ENCODE measurements at places on chromosomes 13 and 19.

- DNase-seq, result peak; percentile 90
Observed at GRCh38 chr19:11457115-11457514, 21.7 kb downstream of the PRKCSH start.

GRCh38 chr13:84940798-84941197 is 858.4 kb downstream of the SLITRK6 start:
- DNase-seq, result no peak

- DNase-seq, result no peak
Observed at GRCh38 chr19:50567052-50567841, 988 bp downstream of the LRRC4B start.

- peak; percentile 45 for DNase-seq
Observed at GRCh38 chr13:51639171-51639570, 54.9 kb downstream of the WDFY2 start.

DNA sequence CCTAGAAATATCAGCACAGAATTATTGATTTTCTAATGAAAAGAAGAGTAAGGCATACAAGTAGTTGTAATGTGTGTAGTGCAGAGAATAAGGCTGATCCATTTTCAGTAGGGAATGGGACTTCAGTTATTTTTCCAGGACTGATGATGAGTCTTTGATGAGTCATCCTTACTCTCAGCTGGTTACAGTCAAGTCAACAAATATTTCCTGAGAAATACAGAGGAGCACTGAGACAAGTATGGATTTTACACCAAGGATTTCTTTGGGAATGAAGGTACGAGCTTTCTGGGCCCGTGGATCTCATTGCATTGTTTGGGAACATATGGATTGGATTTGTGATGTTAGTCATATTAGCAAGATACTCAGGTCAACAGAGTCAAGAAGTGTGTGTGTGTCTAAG is 502.7 kb downstream of the FGF9 start:
- no peak for DNase-seq

DNA sequence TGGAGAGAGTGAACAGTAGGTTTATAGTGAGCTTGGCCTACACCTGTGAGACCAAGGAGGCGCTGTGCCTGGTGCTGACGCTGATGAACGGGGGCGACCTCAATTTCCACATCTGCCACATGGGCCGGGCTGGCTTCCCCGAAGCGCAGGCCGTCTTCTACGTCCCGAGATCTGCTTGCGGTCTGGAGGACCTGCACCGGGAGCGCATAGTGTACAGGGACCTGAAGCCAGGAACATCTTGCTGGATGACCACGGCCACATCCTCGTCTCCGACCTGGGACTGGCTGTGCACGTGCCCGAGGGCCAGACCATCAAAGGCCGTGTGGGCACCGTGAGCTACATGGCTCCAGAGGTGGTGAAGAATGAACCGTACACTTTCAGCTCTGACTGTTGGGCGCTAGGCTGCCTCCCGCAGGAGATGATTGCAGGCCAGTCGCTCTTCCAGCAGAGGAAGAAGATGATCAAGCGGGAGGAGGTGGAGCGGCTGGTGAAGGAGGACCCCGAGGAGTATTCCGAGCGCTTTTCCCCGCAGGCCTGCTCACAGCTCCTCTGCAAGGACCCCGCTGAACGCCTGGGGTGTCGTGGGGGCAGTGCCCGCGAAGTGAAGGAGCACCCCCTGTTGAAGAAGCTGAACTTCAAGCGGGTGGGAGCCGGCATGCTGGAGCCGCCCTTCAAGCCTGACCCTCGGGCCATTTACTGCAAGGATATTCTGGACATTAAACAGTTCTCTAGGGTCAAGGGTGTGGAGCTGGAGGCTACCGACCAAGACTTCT is 139.0 kb downstream of the ZDHHC20 start:
- DNase-seq, result no peak

- peak; percentile 55 for DNase-seq
Observed at GRCh38 chr19:42480335-42481095, 37.8 kb upstream of the CXCL17 start.

GRCh38 chr19:35161434-35161743 is 6.9 kb downstream of the FXYD5 start:
- no peak for DNase-seq

DNA sequence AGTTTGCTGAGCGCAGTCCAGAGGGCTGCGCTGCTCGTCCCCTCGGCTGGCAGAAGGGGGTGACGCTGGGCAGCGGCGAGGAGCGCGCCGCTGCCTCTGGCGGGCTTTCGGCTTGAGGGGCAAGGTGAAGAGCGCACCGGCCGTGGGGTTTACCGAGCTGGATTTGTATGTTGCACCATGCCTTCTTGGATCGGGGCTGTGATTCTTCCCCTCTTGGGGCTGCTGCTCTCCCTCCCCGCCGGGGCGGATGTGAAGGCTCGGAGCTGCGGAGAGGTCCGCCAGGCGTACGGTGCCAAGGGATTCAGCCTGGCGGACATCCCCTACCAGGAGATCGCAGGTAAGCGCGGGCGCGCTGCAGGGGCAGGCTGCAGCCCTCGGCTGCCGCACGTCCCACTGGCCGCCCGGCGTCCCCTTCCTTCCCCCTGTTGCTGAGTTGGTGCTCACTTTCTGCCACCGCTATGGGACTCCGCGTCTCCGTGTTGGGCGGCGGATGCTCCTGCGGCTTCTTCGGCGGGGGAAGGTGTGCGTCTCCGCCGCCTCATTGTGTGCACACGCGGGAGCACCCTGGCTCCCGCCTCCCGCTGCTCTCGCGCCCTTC is 772 bp downstream of the GPC6 start:
- no peak for DNase-seq

DNA sequence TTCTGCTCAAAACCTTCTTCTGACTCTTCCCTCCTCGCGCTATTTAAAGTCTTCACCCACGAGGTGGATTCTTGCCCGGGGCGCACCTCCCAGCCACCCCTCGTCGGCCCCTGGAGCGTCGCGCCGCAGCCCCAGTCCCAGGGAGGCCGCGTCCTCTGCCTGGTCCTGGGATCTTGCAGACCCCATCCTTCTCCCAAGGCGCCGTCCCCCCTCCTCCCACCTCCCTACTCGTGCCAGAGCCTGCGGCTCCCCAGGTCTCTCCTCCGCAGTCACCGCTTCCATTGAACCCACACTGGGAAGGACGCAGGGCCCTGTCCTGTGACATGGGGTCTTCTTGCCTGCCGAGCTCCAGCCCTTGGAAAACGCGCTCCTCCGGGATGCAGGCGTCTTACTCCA is 486 bp downstream of the ZNF808 start:
- DNase-seq, result no peak

DNA sequence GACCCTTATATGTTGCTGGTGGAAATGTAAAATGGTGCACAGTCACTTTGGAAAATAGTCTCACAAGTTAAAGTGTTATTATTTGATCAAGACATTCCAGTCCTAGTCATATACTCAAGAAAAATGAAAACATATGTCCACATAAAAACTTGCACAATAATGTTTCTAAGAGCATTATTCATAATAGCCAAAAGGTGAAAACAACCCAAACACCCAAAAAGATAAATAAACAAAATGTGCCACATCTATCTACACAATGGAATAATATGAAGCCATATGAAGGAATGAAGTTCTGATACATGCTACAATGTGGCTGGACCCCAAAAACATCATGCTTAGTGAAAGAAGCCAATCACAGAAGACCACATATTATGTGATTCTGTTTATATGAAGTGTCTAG is 14.4 kb upstream of the AKAP8 start:
- DNase-seq, result no peak

- no peak for DNase-seq
Observed at GRCh38 chr13:114185182-114185971, 6.3 kb downstream of the CFAP97D2 start.

DNA sequence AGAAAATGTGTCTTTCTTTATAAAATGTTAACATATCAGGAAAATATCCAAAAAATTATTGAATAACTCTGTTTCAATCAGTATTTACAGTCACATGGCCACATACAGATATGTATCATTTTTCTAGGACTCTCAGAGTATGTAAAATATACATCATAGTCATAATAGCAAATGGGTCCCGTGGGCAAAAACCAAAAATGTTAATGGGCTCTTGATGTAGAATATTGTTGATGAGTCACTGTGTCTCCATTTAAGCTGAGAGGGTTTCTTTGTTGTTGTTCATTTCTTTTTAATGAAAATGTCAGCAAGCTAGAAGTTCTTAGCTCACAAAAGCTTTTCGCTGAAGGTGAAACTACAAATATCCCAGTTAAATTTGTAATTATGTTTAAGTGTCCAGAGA is 1713.1 kb upstream of the PCDH20 start:
- DNase-seq, result no peak

DNA sequence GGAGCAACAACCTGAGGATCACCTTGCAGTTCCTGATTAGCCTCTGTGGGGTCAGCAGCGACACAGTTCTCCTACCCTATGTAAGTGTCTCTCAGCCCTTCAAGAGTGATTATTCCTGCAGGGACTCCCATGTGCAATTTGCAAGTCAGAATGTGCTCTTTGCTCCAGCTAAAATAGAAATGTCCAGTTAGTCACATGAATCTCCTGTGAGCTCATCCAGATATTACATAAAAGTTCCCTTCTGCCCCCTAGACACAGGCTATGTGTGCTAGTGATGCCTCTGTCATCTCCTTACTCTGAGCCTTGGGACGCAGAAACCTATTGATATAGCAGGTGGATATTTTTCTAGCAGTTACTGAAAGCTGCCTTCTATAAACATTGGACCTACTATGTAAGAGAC is 105.5 kb downstream of the ZAR1L start:
- no peak for DNase-seq

DNA sequence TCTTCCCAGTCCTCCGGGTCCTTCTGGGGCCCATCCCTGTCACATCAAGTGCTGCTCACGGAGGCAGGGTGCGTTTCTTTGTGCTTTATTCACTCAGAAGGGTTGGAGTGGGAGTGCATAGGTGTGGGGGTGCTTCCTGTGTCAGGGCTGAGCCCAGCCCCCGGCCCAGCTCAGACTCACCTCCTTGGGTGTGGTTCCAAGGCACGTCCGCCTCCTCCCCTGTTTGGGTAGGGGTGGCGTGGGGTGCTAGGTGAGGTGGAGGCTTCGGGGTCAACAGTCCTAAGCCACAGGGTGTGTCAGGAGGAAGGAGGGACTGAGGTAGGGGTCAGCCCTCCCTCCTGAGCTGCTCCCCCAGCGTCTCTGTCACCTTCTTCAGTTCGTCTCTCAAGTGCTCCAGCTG is 3.1 kb downstream of the CCER2 start:
- no peak for DNase-seq

- no peak for DNase-seq
Observed at GRCh38 chr19:18412610-18413239, 6.5 kb upstream of the SSBP4 start.

GRCh38 chr19:29084266-29084665 is 128.7 kb downstream of the UQCRFS1 start:
- no peak for DNase-seq

- no peak for DNase-seq
Observed at GRCh38 chr13:30038884-30039283, 188.5 kb upstream of the UBL3 start.

DNA sequence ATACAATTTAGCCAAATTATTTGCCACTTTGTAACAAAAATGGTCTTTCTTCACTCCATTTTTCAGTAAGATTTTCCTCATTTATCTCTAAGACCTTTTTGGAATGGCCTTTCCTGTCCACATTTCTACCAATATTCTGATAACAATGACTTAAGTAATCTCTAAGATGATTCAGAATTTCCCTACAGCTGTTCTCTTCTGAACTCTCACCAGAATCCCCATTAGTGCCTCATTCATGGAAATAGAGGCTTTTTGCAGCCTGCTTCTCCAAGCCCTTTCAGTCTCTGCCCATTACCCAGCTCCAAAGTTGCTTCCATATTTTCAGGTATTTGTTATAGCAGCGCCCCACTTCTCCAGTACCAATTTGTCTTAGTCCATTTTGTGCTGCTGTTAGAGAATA is 867.0 kb downstream of the GPC5 start:
- DNase-seq, result no peak

- DNase-seq, result no peak
Observed at GRCh38 chr19:47186446-47187334, 44.3 kb downstream of the BBC3 start.

GRCh38 chr19:4870025-4870700 is 2.7 kb upstream of the PLIN3 start:
- DNase-seq, result no peak

DNA sequence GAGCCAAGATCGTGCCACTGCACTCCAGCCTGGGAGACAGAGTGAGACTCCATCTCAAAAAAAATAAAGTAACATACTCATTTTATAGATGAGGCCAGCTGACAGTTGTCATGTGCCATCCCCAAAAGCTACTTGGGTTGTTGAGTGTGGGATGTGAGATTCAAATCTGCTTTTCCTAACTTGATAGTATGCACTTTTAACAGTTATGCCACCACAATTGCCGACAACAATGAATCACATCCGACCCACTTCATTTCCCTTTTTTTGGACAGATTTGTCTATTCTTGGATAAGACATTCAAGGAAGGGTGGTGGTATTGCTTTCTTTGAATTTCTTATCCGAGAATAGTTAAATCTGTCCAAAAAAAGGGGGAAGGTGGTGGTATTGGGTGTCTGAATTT is 16.3 kb upstream of the DNMT1 start:
- no peak for DNase-seq

GRCh38 chr13:112711528-112712265 is 21.9 kb downstream of the ATP11A start:
- DNase-seq, result peak; percentile 54

GRCh38 chr13:109794095-109794494 is 7.7 kb upstream of the IRS2 start:
- DNase-seq, result no peak

- no peak for DNase-seq
Observed at GRCh38 chr13:91112201-91112923, 235.1 kb upstream of the MIR17HG start.

- no peak for DNase-seq
Observed at GRCh38 chr19:40718774-40719391, 2.0 kb downstream of the ITPKC start.

DNA sequence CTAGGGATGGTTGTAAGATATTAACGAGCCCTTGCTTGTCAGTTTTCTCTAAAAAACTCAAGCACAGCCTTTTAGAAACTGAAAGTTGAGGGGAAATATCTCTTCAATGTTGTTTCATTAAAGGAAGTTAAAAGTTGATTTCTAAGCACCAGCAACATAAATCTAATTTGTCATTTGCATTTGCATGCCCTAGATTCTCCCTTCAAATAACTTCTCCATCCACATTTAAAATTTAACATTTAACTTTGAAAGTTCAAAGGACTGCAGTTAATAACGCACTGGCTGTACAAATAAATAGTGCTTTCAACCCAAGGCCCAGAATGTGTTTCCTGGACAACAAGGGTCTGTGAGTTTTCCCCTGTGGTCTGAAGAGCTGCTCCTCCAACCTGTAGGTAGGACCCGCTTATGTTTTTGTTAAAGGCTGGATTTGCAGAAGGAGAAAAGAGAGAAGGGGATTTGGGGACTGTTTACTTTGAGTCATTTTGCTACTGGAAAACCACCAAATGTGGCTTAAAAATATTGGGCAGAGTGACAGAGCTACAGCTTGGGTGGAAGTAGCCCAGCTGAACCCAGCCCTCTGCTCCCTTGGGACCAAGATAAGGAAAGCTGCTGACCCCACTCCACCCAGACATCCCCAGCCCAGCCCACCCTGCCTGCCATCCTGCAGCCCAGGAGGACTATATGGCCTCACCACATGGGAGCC is 39.8 kb downstream of the TNFRSF19 start:
- no peak for DNase-seq

- DNase-seq, result peak; percentile 83
Observed at GRCh38 chr13:110520431-110521295, 40.9 kb downstream of the RAB20 start.

All from pons (tissue), 1 donor.